ENCODE measurements at places on chromosomes 16 and 17.
A peak's percentile ranks its signal among the peaks of the same experiment; 100 is the strongest.

DNA sequence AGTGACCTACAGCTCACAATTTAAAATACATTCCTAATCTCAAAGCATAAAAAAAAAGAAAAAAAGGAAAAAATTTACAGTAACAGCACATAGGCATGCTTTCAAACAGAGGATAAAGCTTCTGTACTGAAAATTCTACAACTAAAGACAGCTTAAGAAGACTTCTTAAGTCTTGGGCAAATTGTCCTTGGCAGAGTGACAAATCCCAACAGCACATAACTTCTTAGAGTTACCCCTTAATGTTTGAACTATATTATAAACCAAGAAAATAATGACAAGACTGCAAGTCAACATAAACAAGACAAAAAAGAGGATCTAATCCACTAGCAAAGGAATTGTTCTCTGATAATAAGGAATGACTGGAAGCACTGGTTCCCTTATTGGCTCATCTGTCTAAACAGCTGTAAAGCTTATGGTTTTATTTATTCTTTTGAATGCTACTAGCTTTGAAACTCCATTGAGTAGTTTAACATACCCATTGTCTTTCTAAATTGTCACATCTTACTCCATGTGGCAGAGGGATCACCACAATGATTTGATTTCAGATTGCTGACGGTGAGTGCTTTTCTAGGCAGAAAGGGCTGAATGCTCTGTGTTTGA lies 1576.8 kb upstream of the GOT2 start:
- DNase-seq, result no peak

GRCh38 chr17:72926171-72926570 lies 166.3 kb downstream of the SLC39A11 start:
- DNase-seq, result no peak

DNA sequence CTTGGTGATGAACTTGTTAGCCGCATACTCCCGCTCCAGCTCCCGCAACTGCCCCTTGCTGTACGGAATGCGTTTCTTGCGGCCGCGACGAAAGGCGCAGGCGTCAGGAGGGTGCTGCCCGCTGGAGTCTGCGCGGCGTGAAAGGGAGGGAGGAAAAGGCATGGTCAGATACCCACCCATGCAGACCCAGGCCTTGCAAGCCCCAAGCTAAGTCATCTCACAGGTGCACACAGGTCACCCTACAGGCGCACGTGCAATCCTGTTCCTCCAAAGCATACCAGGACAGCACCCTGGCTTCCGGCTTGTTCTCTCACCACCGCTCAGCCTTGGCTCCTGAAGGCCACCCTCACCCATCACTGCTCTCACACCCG lies 1.6 kb downstream of the HOXB13 start:
- no peak for DNase-seq

DNA sequence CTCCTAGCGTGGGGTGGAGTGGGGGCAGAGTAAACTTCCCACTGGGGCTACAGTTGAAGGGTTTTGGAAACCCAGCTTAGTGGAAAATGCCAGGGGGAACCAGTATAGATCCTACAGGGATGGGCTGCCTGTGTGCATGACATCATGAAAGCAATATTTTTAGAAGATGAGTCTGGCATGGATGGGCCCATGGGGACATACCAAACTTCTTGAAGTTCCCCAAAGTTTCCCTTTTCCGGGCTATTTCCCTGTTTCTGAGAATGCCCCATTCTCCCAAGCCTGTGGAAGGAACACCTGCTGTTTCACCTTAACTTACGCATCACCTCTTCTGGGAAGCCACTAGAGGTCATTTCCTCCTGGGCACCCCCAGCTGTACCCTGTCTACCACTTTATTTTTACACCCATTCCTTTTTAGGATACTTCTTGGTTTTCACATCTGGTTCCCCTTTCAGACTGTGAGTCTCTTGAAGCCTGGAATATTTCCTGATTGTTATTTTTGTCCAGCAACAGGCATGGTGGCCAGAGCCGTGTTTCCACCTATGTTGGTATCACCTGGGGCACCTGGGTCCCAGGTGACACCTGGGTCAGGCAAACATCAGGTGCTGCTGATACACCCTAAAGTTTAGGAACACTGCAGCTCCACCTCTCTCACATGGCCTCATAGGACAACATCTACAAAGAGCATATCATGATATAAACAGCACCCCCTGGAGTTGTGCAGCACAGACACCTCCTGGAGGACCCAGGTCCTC lies 9.8 kb downstream of the SOCS3 start:
- no peak for DNase-seq

GRCh38 chr17:2214929-2215615 lies 88.5 kb downstream of the SMG6 start:
- no peak for DNase-seq

GRCh38 chr17:74671031-74671771 lies 41.5 kb downstream of the CD300LF start:
- peak; percentile 50 for DNase-seq

DNA sequence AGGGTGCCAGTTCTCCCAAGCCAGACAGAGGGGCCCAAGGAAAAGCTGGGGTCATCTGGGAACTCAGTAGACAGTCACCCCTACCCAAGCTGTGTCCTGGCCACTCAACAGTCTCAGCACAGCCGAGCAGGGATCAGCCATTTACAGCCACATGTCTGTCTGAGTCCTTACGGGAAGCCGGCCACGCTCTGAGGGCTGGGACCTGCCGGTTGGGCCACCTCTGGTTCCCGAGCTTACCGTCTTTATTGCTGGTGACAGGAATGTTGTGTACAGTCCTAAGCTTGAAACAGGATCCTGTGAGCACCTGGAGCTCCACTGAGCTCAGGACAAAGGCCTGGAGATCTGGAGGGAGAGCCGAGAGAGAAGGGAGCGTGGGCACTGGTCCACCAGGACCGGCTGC lies 59.8 kb downstream of the TIMM22 start:
- DNase-seq, result no peak

GRCh38 chr17:70636517-70637133 lies 467.3 kb downstream of the KCNJ2 start:
- DNase-seq, result no peak

Measured in activated T-helper 1 cell treated with anti-CD3 and anti-CD28 coated beads, Interleukin-2, amount 50 U/mL, for 16 hours (primary cell).